ENCODE measurements at places on chromosomes 12 and 14. TPM values are rescaled to one million over a fixed set of nuclear protein-coding genes. Genes with fewer than 3 reads are reported as not detected.

DNA sequence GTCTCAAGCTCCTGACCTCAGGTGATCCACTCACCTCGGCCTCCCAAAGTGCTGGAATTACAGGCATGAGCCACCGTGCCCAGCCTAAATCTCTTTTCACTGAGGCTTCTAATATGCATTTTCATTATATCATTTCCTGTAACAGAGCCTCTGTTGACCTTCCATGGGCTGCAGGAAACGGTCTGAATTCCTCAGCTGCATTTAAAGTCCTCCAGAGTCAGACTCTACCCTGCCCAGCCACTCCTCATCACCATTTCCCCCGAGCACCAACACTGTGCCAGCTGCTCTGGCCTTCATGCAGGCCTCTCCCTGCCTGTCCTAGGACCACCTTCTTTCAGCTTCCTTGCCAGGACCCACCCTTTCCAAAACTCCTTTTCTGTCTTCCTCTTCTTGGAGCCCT is 9.8 kb upstream of the NFKBIA start:
- DNase-seq = no peak

DNA sequence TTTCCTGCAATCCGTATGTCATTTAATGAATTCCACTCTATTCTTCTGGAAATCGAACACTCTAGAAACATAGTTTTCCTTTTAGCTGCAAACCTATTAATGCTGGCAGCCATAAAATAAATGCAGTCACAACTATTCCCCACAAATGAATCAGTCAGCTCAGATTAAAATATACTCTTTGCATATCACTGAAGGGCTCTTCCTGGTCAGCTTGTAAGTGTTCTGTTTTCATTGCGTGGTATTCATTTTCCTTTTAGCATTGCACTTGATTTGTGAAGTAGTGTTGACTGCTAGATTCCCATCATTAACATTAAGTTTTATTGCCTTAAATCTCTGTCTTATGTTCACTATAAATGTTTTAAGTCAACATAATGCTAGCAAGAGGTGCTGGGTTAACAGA is 685.9 kb downstream of the DIO2 start:
- DNase-seq = no peak

DNA sequence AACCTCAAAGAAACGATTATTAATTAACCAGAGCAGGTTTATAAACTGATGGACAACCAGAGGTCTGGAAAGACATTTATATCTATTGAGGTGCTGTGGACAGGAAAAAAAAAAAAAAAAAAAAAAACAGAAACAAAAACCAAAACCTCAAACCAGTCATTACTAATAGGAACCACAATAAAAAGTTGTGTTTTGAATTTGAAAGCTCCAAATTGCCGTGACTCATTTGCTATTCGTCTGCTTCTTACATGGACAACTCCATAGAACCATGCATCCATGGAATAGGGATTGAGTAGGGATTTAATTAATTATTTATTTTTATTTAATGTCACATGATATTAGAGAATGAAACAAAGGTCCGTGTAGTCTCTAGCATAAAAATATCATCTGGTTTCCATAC is 134.1 kb upstream of the SSTR1 start:
- DNase-seq = peak; percentile 30

DNA sequence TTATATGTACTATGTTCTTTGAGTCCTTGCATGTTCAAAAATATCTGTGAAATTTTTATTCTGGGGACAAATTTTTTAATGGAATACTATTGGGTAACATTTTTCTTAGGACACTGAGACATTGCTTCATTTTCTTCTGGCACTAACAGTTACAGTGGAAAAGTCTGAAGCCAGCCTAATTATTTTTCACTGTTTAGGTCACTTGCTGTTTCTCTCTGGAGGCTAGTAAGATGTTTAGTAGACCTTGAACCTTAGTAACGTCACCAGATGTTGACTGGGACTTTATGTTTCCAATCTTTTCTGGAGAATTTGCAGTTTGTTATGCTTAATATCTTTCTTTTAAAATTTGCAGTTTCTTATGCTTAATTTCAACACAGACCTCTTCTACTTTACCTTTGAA is 12.3 kb upstream of the EPYC start:
- DNase-seq = no peak

The IL22 gene
- not detected for total RNA-seq

The A2ML1 gene
- not detected for total RNA-seq

All from myocyte (in vitro differentiated cells).